AG10803 (cell line): ENCODE measurements at places on chromosomes 7 and 10.

DNA sequence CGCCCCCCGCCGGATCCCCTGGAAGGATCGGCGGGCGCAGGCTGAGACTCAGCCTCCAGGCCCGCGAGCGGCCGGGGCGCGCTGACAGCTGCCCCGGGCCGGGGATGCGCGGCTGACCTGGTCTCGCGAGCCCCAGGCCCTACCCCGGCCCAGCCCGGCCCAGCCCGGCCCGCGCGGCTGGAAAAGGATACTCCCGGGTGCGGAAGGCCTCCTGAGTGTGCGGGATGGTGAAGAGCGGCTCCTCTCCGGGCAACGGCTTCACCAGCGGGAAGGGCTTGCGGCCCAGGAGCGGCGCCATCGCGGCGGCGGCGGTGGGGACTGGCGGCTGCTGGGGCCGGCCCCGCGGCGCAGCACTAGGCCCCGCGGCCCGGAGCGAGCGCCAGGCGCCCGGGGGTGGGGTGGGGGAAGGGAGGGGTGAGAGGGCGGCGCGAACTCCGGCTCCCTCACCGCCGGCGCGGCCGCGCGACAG, 423 bp downstream of the BAZ1B start:
- DNase-seq, result peak; percentile 29

DNA sequence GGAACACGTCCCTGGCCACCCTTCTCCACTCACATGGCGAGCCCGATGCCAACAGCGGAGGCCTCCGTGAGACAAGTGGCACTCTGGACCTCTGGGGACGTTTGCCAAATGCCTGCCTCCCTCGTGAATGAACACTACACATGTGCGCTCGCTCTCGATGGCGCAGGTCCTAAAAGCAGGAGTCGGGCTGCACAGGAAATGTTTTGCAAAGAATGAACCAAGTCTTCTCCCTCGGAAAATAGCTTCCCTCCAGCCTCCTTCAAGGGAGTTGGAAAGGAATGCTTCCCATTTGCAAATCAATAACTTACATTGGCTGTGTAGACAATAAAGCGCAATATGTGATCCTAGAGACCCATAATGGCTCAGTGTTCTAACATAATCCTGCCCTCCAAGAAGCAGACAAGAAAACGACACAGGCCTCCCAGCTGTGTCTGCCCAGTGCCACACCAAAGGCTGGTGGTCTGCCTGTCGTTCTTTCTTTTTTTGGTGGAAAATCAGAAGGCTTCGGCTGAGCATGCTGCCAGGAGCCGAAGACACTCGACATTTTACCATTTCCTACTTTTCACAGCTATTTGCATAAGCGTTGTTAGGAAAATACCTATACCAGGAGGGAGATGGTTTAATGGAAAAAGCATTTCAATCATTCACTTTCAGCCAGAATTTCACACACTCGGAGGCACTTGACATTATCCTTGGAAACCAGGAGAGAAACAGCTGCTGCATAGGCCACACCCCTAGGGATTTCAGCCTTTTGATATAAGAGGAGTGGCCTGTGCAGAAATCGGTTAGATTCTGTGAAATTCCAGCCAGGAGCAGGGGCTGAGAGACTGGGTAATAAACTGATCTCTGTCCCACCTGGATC, 38.4 kb downstream of the ATXN7L1 start:
- DNase-seq, result no peak

GRCh38 chr7:129188372-129188891, at the start of gene SMO:
Gene SMO (plus strand): TSS chr7:129188633. CDS start chr7:129189152, 519 bp downstream.
- DNase-seq, result no peak

GRCh38 chr7:25379351-25380300, 151.3 kb upstream of the NPVF start:
- DNase-seq, result no peak

- DNase-seq, result no peak
These were observed 5.8 kb downstream of the CPA4 start for GRCh38 chr7:130298544-130299326.

DNA sequence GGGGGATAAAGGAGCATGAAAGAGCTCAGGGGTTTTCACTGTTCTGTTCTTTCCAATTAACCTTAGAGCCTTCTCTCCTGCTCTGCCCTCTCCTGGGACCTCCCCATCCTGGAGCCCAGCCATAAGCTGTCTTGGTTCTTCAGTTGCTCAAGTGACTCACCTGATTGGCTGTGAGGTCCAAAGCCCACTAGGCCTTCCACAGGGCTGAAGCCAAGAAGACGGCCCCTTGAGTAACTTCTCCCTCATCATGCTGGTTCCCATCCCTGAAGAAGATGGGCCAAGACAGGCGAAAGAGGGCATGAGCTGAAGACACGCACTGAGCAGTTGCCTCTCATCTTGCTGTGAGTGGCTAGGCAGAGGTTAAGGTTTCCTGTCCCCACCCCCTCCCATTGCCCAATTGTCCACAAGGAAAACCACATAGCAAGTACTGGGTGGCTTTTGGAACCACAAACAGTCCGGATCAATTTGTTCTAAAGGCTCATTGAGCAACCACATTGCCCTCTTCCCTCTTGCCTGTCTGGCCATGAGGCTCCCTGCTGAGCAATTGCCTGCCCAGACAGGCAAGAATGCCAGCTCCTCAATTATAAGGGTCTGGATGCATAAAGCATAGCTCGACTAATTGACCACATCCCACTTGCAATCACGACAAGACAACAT, 43.9 kb upstream of the GPAM start:
- peak; percentile 98 for DNase-seq

GRCh38 chr10:93390306-93391090, 91.6 kb downstream of the MYOF start:
- peak; percentile 48 for DNase-seq

GRCh38 chr7:116955340-116955739, 2.0 kb downstream of the ST7 start:
- DNase-seq, result no peak

GRCh38 chr10:133156674-133157579, 3.1 kb upstream of the KNDC1 start:
- peak; percentile 18 for DNase-seq

- DNase-seq, result no peak
These were observed 230.1 kb upstream of the SEMA3E start for GRCh38 chr7:83879063-83879462.

- DNase-seq, result no peak
These were observed 19.8 kb downstream of the ELMO1 start for GRCh38 chr7:37428681-37429434.

GRCh38 chr10:88730864-88731263, 24.8 kb downstream of the LIPK start:
- DNase-seq, result no peak

DNA sequence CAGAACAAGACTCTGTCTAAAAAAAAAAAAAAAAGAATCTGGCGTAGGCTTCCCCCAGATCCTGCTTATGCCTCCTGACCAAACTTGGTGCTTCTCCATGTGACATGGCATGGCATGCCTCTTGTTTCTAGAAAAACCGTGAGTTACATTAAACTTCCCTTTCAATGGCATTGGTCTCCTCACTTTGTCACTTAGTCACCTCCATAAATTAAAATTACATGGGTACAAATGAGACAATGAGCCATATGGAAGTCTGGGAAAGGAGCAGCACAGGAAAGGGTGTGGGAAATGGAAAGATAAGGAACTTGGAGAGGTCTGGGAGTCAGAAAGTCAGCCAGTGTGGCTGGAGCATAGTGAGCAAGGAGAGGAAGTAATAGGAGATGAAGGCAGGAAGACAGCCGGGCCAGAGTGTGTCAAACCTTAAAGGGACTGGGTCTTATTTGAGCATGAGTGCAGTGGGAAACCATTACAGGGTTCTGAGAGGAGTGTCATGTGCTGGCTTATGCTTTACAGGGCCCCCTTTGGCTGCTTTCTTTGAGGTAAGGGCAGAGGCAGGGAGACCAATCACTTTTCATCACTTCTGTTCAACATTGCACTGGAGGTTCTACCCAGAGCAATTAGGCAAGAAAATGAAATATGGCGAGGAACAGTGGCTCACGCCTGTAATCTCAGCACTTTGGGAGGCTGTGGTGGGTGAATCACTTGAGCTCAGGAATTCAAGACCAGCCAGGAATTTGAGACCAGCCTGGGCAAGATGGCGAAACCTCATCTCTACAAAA, 21.3 kb upstream of the ZMIZ2 start:
- peak; percentile 94 for DNase-seq

- no peak for DNase-seq
These were observed 139.8 kb upstream of the TNS3 start for GRCh38 chr7:47721670-47722069.

- no peak for DNase-seq
These were observed 436.8 kb upstream of the FOXK1 start for GRCh38 chr7:4245135-4245865.

- no peak for DNase-seq
These were observed 205.2 kb downstream of the SFMBT2 start for GRCh38 chr10:7205656-7206055.

DNA sequence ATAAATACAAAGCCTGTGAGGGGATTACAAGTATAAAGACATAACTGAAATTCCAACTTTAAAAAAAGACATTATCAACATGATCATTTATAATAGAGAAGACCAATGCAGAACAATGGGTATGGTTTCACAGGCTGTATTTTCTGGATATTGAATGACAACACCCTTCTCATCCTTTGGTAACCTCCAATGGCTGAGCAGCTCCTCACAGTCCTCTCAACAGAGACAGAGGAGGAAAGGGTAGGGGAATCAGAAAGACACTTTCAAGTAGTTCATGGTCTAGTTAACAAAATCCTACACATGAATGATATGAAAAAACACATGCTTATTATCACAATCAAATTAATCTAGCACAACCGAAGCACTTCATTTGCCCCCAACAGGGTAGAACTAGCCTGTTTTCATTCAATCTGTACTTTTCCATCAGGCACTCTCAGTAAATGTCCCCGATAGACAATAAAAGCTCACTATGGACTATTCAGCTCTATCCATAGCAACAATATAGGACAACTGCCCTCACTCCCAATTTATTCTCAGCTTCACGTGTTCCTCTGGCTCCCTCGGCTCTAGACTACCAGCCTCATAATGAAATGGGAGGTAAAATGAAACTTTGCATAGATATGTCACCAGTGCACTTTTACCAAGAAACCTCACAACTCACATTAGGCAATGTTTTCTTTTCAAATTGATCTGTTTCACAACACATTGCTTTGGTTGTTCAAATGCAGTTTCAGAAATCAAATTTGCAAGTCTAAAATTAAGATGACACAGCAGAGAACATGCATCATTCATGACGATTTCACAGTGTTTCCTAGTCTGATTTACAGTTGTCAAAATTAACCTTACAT, 211.4 kb downstream of the THSD7A start:
- no peak for DNase-seq

DNA sequence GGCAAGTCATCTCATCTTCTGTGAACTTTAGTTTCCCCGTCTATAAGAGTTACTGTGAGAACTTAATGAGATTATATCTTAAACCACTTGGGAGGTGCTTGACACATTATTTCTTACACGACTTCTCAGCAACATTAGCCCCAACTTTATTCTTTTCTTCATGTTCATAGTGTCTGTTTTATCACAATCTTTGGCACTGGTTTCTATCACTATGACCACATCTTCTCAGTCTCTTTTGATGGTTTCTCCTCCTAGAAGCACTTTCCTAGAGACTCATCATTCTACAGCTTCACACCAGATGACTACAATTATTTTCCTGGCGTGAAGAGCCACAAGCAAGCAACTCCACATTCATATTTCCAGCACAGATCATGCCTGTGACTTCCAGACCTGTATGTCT, 26.5 kb upstream of the BET1 start:
- peak; percentile 24 for DNase-seq

DNA sequence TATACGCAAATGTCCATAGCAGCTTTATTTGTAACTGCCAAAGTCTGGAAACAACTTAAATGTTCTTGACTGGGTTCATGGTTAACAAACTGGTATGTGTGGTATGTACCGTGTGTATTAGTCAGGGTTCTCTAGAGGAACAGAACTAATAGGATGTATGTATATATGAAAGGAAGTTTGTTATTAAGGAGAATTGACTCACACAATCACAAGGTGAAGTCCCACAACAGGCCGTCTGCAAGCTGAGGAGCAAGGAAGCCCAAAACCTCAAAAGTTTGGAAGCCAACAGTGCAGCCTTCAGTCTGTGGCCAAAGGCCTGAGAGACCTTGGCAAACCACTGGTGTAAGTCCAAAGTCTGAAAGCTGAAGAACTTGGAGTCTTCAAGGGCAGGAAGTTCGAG, 66.8 kb downstream of the TMEM168 start:
- DNase-seq, result peak; percentile 13

DNA sequence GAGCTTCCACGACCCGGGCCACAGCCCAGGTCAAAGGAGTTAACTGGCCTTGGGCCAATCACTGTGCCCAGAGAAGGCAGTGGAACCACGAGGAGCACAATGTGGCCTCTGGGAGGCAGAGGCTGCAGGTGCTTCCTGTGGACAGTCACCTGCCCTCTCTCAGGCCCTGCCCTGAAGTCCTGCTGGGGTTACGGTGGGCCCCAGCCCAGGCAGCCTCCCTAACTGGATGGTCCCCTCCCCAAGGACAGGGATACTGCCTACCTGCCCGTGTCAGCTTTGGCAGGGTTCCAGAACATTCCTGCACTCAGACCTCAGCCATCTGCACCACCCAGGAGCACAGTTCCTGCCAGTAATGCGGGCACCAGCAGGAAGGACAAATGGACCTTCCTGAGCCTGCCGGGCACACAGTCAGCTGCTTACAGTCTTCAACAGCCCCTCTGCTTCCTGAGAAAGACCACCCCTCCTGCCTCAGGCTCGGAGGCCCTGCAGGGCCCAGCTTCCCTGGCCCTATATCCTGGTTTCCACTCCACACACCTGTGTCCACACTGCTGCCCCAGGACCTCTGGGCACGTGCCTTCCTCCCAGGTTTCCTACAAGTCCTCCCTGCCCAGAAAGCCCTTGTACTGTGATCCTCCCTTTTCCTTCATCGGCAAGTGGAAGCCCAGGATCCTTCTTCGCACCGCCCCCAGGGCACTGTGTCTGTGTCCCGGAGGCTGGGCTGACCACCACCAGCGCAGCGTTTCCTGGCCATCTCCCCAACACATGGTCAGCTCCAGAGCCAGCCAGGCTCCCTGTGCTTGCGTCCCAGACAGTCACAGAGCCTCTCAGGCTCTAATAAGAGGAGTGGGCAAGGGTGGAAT, 23.3 kb downstream of the WDR86 start:
- no peak for DNase-seq

GRCh38 chr7:25669961-25670841, 441.9 kb upstream of the NPVF start:
- no peak for DNase-seq

GRCh38 chr7:93736668-93737369, 153.7 kb downstream of the TFPI2 start:
- DNase-seq, result peak; percentile 20

GRCh38 chr10:62019685-62020359, 118.3 kb downstream of the ARID5B start:
- DNase-seq, result peak; percentile 79
